MV-4-11 (cell line): ENCODE measurements at places on chromosomes 2 and 18.
A peak's percentile ranks its signal among the peaks of the same experiment; 100 is the strongest.

DNA sequence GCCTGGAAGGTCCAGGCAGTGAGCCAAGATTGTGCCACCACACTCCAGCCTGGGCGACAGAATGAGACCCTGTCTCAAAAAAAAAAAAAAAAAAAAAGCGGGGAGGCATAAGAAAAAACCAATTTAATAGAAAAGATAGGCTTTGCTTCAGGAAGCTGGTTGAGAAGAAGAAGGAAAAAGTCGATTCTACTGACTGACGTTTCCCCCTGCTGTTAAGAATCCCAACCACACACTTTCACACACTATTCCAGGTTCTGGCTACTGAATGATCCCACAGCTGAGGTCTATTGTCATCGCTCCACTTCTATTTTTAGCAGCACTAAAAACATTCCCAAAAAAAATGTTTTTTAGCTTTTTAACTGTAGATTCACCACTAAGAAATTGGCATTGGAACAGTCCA is 6.7 kb upstream of the CHCHD5 start:
- no peak for DNase-seq

GRCh38 chr2:38190542-38191218 is 114.7 kb upstream of the CYP1B1 start:
- peak; percentile 81 for DNase-seq

GRCh38 chr2:21676676-21677075 is 552.9 kb downstream of the TDRD15 start:
- DNase-seq = no peak

- no peak for DNase-seq
Observed at GRCh38 chr18:43389163-43389562, 111.9 kb upstream of the SYT4 start.

GRCh38 chr18:45221363-45221762 is 393.9 kb upstream of the SLC14A2 start:
- no peak for DNase-seq

- DNase-seq = peak; percentile 39
Observed at GRCh38 chr2:86697551-86698104, 22.5 kb upstream of the RMND5A start.

- no peak for DNase-seq
Observed at GRCh38 chr2:216300906-216301305, 71.4 kb downstream of the MARCHF4 start.

DNA sequence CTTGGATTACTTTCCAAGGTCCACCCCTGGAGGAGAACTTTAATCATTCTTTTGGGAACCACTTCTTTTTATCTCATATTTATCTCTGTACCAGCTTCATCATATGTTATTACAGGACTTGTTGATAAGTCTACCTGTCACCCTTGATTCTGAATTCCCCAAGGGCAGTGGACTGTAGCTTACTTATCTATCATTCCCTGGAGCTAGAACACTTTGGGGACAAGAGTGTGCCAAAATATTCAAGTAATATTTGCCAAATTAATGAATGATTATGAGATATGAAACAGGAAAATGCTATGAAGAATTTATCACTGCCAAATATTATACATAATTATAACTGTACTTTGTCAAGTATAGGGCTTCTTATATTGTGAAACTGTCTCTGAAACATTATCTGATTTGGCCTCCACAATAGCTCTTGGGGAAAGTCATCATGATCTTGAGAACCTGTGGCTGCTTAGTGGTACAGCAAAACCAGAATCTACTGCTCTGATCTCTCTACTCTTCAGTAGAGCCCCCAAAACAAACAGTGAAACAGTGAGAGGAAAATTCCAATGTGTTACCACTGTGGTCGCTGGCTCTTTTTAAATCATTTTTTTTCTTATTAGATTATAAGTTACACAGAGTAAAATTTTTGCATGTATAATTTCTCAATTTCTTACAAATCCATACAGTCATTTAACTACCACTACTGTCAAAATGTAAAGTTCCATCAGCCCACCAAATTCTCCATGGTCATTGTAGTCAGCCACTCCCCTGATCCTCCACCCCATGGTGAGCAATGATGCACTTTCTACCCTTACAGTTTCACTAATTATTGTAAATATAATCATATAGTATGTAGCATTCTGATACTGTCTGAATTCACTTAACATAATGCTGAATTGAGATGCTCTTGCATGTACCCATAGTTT is 197.5 kb downstream of the PIEZO2 start:
- DNase-seq = no peak

- DNase-seq = no peak
Observed at GRCh38 chr2:171389325-171389724, 44.5 kb downstream of the METTL8 start.

- no peak for DNase-seq
Observed at GRCh38 chr2:105373344-105373781, 25.5 kb downstream of the FHL2 start.

GRCh38 chr2:166651991-166652390 is 157.9 kb upstream of the SCN7A start:
- DNase-seq = no peak

DNA sequence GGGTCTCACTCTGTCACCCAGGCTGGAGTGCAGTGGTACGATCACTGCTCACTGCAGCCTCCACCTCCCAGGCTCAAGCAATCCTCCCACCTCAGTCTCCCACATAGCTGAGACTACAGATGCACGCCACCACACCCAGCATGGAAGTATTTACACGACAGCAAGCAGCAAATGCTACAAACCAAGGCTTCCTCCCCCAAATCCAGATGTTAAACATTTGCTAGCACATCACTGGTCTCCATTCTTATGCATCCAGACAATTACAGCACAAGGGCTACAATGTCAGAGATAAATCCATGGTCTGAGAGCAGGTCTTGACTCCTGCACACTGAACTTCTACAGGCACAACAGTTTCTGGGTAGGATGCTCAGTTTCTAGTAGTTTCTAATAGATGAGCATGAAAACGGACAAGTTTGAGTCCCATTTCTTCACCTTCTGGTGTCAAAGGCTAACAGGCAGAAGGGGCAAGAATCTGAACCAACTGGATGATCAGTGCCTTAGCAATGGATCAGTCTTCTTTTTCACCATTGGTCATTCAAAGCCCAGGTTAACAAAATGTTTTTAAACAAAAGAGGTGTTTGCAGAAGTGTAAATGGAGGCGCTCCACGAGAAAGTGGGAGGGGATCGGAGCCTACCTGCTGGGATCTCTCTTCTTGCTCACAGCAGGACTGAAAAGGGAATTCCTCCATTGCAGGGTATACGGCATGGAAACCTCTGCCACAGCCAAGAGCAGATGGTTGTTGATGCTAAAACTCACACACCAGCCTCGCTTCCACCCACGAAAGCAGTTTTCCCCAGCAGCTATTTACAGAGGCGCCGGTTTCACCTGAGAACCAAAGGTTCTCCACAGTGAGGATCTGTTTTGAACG is 135.0 kb upstream of the ARL4C start:
- DNase-seq = no peak

- DNase-seq = no peak
Observed at GRCh38 chr2:146037334-146037870, 1517.5 kb upstream of the ZEB2 start.

DNA sequence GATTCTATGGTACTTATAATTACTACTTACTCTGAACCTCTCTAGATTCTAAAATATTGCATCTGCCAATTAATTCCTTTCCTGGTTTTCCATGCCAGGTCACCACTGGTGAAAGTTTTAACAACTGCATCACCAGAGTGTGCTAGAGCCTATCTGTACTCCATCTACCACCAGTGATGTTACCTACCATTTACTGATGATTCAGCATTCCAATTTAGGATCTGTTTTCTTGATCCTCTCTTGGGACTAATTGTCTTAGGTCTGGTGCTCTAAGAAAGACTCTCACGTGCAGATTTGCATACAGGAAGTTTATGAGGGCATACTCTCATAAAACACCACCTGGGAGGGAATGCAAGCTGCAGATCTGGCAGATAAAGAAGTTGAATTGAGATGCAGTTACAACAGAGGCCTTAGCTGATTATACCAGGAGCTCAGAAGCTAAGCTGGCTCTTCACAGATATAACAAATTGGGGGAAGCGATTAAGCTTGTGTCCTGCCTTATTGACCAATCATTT is 347.6 kb upstream of the VRK2 start:
- no peak for DNase-seq

GRCh38 chr18:68721681-68722583 is 7.0 kb upstream of the TMX3 start:
- peak; percentile 64 for DNase-seq

- DNase-seq = no peak
Observed at GRCh38 chr2:26169681-26170414, 3.0 kb upstream of the GAREM2 start.

DNA sequence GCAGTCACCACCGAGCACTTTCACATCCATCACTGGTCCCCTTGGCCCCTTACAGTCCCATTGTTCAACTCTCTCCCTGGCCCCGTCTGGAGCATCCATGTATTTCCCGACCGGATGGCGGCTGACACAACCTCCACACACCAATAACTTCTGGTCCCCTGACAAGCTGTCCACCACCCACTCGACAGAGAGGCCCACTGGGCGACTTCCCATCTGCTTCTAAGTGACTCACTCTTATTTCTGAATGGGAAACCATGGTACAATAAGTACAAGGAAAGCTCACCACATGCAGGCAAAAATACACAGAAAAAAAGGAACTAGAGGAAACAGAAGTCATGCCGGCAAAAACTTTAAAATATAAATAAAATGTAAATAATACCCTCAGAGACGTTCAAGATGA is 82.9 kb upstream of the RAB12 start:
- peak; percentile 91 for DNase-seq

DNA sequence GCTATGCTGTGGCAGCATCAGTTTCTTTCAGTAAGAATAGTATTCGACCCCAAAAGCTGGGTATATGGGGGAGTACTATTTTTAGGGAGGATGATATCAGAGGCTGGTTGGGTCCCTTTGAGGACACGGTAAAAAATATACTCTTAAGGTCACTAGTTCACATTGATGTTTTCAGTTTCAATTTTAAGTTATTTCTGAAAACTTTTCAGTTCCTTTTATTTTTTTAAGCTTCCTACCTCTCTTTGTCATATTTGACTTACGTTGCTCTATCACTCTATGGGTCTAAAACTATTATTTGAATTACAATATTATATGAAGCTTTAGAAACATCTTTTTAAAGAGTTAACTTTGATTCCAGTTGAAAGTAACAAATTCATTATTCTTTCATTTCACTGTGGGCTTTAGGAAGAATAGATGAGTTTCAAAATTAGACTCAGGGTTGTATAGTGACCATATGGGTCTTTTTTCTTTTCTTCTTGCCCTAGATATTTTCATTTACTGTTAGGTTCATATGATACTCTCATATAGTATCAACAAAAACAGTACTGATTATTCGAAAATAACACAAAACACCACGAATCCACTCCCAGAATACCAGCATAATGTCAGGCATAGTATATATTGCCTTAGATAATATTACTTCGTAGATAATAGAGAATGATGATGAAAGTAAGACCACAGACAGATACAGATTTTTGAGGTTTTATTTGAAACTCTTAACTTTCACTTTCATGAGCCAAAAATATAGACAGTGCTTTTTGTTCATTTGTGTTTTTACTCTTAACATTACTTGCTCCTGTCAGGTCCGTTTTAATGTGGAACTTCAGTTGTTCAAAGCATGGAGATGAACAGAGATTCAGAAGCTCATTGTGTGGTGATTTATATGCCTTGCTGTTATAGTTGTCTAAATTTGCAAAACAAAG is 9.8 kb downstream of the RMDN2 start:
- DNase-seq = peak; percentile 76
